ENCODE measurements at places on chromosomes 4 and X.

DNA sequence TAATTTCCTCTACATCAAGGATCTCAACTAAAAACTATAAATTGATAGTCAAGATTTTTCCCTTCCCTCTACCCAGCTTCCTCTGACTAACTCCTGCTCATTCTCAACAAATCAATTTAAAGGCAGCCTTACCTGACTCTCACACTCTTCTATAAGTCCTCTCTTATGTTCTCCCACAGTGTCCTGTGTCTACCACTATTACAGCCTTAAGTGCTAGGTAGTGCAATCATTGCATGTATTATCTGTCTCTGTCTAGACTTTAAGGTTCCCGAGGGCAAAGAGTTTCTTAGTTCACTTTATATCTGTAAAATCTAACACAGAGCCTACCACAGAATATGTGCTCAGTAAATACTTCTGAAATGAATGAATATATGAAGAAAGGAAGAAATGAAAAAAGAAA lies 123.7 kb downstream of the BTC start:
- DNase-seq: no peak

GRCh38 chr4:121239951-121240350 lies 75.8 kb upstream of the TNIP3 start:
- DNase-seq: no peak

- DNase-seq: no peak
These were observed 137.7 kb upstream of the TENT5D start for GRCh38 chrX:80282535-80282934.

GRCh38 chrX:68874076-68874475 lies 45.3 kb downstream of the EFNB1 start:
- no peak for DNase-seq

- DNase-seq: no peak
These were observed 329.2 kb downstream of the ARHGAP10 start for GRCh38 chr4:148061141-148061481.

- peak; percentile 28 for DNase-seq
These were observed 1638.8 kb upstream of the PCDH7 start for GRCh38 chr4:29081234-29081955.

GRCh38 chr4:153555730-153556434 lies 89.7 kb downstream of the TMEM131L start:
- DNase-seq: peak; percentile 84

DNA sequence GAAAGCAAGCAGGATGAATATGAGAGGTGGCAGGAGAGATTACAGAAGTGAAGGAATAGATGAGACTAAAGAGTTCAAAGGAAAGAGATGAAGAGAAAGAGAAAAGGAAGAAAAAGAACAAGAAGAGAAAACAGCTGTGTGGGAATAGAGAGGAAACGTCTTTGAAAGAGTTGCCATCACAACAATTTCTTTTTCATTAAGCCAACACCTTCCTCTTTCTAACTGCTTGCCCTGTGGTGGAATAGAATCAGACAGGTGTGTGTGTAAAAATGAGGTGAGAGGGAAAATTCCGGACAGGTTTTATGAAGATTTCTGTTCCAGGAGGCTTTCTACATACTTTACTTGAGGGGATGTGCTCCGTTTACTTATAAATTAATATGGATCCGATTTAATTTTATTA lies 28.8 kb downstream of the DTHD1 start:
- DNase-seq: no peak

DNA sequence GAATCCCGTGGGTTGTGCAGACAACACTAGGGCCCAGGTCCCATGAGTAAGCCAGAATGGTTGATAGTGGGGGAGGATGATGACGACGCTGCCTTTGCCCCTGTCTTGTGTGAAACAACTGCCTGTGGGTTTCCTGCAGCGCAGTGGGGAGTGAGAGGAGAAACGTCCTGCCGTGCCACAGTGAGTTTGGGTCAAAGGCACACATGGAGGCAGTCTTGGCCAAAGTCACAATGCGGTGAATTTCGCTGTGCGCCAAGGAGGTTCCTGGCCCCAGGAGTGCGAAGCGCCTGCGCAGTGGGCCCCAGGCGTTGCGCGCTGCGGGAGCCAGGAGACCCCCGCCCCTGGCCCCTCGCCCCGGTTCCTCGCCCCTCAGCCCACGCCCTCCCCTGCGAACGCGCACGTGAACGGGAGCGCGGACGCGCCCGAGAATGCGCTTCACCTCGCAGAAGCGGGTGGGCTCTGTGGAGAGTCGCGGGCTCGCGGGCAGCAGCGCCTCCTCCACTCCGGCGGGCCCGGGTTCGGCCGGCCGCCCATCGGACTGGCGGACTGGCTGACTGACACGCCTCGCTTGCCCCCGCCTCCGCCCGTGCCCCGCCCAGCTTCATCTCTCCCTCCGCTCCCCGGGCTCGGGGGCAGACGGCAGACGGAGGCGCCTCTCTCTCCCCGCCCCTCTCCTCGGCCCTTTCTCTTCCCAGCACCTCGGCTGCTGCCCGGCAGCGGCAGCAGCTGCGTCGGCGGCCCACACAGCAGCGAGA lies at the start of gene NUDT10:
NUDT10 (plus strand) TSS at position 635 of the 755 bp plus-strand sequence. CDS start 144 bp downstream, outside the sequence.
- peak; percentile 10 for DNase-seq

DNA sequence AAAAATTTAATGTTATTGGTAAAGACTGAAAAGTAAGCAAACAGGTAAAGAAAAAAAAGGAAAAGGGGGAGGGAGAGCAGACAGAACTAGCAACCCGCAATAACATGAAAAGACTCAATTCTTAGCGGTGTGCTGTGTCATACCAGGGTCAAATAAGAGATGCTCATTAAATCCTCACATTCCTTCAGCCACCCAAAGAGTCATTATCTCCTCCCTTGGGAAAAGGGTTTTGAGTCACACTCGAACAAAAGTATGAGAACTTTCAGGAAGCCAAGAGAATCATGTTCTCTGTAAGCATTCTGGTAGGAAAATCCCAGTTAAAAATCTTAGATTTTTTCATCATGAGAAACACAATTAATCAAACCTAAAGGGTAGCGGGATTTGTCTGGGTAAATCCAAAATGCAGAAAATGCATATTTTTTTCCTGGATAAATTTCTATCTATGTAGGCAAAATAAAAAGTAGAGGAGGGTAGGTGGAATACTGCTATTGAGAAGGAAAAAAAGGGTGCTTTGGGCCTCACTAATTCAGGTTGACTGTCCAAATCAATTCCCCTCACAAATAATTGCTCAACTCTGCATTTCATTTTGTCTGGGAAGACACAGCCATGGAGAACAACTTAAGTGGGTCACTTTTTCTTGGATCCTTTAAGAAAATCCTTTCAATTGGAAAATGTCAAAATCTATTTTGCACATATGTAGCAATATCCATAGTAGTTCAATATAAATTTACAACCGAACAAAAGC lies 23.2 kb downstream of the TNIP3 start:
- peak; percentile 57 for DNase-seq
